ENCODE measurements at places on chromosomes 5 and 9.

- no peak for DNase-seq
Measured at GRCh38 chr9:7210854-7211637, 453.3 kb downstream of the KDM4C start.

GRCh38 chr5:116998024-116998423 lies 423.4 kb upstream of the SEMA6A start:
- DNase-seq = no peak

DNA sequence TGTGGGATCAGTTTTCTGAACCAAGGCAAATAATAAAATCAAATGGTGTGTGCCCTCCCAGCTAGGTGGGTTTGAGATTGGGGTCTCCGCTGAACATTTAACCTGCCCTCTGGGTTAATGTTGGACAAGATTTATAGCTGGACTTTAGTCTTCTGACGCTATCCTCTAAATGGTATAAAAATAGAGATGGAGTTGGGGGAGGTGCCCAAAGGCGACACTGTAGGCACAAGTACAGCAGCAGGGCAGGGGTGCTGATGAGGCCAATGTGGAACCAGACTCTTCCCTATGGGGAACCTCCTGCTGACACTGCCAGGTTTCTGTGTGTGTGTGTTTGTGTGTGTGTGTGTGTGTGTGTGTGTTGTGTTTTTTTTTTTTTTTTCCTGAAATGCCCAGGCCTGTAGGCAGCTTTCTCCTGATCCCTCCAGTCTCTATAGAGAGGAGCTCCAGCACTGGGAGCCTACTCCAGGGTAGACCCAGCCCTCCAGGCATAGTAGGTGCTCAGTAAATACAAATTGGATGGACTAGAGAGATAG lies 37.9 kb downstream of the PCDH1 start:
- no peak for DNase-seq

DNA sequence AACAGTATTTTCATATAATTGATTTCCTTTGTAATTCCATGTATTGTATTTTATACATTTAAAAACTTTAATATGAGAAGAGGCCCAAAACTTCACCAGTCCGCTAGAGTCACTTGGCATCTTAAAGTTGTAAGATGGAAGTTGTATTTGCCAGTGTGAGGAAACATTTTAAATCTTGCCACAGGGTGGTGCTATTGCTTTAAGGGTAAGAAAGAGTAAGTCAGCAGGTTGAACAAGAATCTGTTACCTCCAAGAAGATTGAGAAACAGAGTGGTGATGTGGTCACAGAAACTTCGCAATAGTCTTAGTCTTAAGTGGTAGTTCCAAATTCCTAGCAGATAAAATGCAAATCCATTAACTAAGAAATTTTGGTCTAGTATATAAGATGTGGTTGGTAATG lies 39.8 kb upstream of the RANBP6 start:
- DNase-seq = peak; percentile 90

DNA sequence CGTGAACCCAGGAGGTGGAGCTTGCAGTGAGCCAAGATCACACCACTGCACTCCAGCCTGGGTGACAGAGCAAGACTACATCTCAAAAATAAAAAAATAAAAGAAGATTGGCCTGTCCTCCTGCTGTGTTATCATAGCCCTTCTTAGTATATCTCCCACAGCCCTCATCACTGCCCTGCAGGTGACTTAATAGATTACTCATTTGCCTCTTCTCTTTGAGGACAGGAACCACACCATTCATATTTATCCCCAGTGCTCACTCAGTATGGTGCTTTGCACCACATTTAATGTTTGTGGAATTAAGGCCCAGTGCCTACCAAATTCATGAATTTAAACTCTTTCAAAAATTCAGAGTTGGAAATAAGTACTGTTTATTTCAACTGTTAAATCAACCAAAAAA lies 10.3 kb downstream of the IDNK start:
- no peak for DNase-seq

- no peak for DNase-seq
Measured at GRCh38 chr5:141605523-141606277, 13.1 kb downstream of the DIAPH1 start.

- peak; percentile 31 for DNase-seq
Measured at GRCh38 chr9:135370411-135371375, 108.9 kb upstream of the PPP1R26 start.

GRCh38 chr9:97039514-97039860 lies 545 bp upstream of the CTSV start:
- peak; percentile 64 for DNase-seq

GRCh38 chr9:125558453-125559092 lies 148.4 kb downstream of the MAPKAP1 start:
- DNase-seq = peak; percentile 54

DNA sequence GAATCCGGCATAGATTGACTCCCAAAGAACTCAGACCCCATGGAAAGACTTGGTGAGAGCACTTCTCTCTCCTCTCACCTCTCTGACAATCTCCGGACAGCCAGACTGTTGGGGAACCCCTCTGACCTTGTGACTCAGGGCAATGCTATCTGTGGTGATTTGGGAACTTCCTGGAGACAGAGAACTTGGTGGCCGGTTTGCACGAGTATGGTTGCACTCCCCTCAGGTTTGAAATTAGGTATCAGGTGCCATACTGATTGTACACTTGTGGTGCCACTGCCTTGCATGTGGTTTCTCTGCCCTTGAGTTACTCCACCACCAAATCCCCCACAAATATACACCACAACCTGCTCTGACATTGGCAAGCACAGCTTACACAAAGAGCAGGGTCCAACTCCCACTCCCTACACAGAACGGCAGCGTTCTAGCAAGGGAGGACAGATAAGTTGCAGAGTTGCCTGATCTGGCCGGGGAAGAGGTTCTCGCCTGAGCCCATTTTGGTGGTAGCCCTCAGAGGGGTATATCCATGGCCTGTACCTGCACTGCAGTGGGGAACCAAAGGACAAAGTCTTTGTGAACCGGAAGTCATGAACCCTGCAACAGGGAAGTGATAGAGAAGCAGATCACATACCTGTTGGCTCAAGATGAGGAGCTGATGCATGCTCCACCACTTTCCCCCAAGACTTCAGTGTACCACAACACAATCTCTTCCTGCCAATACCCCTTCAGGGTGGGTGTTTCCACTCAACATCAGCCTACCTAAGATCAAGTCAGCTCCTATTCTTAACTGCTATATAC lies 255.1 kb downstream of the MCTP1 start:
- DNase-seq = peak; percentile 6

- DNase-seq = peak; percentile 45
Measured at GRCh38 chr5:5105531-5105930, 34.6 kb upstream of the ADAMTS16 start.

DNA sequence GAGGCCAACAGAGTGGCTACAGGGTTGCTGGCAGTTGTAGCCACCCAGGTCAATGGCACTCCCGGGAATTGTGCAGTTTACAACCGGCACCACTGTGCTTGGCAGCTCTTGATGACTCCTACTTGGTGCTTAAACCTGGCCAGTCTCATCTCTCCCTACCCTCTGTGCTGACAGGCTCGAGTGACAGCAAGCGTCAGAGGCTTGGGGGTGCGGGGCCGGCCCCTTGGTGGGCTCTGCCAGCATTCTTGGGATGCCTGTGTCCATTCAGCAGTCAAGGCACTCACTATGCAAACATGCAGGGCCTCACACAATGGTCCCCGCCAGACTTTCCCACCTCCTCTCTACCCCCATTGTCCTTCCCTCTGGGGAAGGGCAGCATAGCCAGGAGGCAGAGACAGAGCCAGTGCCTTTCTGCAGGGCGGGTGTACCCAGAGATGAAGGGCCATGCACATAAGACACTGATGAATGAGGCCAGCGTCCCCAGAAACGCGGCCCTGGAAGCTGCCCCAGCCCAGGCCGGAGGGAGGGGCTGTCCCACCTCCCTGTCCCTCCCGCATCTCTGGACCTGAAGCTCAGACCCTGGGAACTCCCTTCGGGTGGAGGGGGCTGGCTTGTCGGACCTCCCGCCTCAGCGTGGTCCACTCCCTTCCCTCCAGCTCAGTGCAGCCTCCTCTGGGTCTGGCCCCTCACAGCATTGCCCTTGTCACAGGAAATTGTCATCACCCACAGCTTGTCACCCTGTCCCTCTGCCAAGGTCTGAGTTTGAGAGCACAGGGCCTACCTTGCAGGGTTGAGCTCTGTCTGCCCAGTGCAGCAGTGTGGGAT lies 26.4 kb upstream of the NOTCH1 start:
- DNase-seq = no peak

DNA sequence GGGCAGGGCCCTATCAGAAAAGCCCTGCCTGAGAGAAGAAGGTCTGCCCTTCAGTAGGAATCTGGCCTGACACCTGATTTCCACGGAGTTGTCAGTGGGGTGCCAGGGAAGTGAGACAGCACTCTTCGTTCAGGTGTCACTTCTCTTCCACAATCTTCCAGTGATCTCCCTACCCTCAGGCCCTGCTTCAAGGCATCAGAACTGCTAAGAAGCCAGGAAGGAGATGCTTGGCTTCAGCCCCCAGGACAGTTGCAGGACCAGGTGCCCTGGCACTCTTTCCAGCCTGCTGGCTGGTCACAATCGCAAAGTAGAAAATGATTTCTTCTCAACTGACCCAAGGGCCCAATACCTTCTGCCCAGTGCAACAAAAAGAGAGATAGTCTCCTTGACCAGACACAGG lies 50.3 kb downstream of the SPOCK1 start:
- DNase-seq = no peak

DNA sequence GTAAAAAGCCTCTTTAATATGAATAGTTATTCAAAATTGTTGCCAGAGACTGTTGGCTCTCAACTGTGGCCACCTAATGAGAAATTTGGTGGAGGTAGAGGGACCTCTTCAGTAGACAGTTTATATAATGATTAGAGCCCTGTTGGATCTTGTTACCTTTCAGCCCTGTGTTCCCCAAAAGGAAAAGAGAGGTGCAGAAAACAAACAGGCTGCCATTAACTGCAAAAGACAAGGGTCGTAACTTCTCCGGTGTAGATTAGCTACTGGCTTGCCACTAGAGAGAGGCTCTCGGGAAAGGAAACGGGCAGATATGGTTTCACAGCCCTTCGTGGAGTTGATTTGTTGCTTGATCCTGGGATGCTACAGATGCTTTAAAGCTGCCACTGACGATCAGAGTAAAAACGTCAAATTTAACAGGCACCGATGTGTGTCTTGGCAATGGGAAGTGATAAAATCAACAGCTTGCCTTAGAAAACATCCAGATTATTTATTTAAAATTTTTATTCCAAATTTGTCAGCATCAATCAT lies 7.8 kb downstream of the FST start:
- peak; percentile 33 for DNase-seq

DNA sequence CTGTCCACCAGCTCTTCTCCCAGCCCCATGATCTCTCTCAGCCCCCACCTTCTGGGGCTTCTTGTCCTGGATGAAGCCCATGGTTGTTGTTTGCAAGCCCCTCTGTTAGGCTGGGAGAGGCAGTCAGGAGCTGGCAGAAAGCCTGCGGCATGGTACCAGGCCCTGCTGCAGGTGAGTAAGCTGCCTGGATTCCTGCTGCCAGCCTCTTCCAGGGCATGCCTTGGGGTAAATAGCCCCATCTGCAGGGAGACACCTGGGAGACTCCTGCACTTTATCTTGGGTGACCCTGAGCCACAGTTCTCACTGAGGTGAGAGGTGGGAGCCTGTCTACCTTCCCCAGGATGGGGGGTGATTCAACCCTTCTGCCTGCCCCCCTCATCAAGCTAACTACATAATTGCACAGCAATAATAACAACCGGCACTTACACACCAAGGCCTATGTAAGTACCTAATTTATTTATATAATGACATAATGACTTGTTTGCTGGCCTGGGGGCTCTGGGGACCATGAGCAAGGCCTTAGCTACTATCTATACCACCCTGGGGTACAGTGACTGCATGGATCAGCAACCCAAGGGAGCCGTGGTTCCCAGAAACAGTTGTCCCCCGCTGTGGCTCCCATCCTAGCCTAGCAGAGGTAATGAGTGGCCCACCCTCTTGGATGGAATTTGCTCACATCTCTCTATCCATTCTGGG lies 116.0 kb downstream of the PSD2 start:
- peak; percentile 23 for DNase-seq

DNA sequence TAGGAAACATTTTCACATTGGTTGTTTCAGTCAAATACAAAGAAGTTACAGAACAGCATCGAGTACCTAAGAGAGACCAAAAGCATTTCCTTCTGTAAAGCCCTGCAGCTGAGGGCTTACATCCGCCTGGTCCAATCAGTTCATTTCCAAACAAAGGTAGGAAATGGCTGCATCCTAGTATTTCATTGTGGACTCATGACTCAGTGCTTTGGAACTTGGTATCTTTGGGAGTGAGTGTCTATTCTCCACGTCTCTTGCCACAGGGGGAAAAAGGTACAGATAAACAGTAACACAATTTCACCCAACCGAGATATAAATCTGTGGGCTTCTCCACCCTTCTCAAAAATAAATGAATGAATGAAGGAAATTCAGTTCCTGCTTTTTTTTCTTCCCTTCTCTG lies 75.4 kb downstream of the NFIB start:
- peak; percentile 88 for DNase-seq

- no peak for DNase-seq
Measured at GRCh38 chr9:93902051-93902779, 52.9 kb downstream of the BARX1 start.

- DNase-seq = no peak
Measured at GRCh38 chr9:115964710-115965347, 188.8 kb upstream of the PAPPA start.

DNA sequence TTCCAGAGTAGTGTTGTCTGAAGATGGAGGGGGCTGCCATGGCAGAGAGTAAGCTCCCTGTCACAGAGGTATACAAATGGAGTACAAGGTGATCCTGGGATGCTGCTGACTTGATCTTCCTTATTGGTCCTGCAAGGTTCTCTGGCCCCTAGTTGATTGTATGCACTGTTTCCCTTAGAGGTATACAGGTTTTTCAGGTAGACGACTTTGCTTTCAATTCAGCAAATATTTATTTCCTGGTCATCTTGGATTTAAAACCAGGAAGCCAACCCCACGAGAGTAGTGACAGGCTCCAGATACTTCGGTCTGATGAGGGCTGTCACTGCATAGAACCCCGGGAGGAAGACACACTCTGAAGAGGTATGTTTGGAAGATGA lies 16.5 kb upstream of the TRIM14 start:
- no peak for DNase-seq

- DNase-seq = no peak
Measured at GRCh38 chr9:135443797-135444425, 35.7 kb upstream of the PPP1R26 start.

DNA sequence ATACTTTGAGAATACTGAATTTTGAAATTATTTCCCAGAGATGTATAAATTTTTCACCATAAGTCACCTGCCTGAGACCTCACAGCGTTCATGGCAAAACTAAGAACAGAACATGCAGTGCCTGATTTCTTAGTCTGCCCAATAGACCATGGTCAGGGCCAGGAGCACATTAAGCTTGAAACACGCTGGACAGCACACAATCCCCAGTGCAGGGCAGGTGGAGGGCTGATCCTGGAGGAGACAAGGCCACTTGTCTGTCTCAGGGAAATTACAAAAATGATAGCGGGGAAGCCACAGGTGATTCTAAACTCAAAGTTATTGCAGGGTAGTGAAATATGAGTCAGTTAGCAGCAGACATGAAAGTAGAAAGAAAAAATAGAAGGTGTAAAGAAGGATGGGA lies 18.6 kb upstream of the ENC1 start:
- no peak for DNase-seq
